ENCODE measurements at places on chromosomes 7 and 10. TPM values are rescaled to one million over a fixed set of nuclear protein-coding genes. Genes with fewer than 3 reads are reported as not detected.

SORBS1 gene
- total RNA-seq, result 57.9 TPM

DDC gene
- total RNA-seq, result 48.6 TPM

HOXA9 gene
- not detected for total RNA-seq

DNA sequence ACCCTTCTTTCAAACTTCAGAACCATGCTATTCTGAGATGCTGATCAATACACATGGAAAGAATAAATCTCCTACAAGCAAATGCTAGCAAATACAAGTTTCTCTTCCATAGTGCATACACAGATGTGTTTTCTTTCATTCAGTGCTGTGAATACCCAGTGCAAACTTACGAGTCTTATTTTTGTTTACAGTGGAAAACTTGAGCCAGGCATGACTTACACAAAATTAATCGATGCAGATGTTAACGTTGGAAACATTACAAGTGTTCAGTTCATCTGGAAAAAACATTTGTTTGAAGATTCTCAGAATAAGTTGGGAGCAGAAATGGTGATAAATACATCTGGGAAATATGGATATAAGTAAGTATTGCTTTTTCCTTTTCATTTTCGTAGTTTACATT is 48.8 kb downstream of the PNLIPRP3 start:
- no peak for DNase-seq

GRM3 gene
- total RNA-seq, result not detected
